ENCODE measurements at places on chromosomes 7 and 10.

DNA sequence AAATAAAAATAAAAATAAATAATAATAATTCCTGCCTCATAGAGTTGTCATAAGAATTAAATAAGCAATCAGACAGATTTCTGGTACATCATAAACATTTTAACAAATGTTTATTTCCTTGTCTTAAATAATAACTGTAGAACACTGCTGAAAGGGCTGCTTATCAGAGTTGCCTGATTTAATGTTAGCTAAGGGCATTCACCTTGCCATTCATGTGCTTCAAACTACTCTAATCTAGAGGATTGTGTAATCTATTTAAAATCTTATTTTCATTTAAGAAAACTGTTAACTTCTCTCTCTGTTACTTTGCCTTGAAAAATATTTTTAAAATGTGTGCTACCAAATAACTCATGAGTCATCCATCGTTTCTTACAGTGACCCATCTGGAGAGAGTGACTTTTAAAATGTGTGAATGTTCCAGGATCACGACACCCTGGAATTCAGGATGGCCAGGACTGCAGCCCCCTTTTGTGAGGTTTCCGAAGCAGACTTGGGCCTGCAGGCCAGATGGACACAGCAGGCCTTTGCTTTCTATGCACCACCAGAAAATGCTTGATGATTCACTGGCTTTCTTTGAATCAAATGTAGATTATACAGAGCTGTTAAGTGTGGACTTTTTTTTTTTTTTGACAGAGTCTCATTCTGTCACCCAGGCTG, 109.1 kb upstream of the TNS3 start:
- DNase-seq: no peak

- peak; percentile 46 for DNase-seq
These were observed 164.1 kb upstream of the HPS1 start for GRCh38 chr10:98610836-98611235.

DNA sequence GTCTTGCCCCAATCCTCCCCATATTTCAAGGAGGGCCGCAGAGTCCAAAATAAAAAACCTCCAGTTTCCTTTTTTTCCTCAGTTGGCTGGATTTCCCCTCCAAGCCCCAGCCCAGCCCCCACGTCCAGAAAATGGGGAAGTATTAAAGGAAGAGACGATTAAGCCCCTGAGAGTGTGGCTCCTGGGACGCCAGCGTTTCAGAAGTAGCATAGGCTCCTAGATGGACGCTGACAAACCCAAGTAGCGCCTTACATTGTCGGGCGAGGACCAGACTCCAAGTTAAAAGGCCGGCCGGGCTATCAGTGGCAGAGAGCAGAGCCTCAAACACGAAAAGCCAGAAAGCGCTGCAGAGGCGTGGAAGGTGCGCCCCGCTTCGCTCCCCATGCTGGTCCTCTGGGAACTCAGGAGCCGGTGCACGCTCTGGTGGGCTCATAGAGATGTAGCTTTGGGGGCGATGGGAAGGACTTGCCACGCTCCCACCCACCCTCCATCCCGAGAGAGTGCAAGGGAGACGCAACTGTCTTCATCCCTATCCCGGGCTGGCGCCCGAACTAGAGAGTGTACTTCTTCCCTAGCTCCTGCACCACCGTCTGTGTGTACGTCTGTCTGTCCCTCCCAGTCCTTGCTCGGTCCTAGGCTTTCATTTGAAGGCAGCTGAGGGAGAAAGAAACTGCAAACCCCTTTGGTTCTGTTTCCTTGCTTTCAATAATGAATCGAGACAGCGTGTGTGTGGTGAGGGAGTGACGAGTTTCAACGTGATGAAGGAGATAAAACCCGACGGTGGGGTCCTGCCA, 6.3 kb upstream of the EMX2 start:
- no peak for DNase-seq

GRCh38 chr10:72248468-72249151, 25.1 kb upstream of the DDIT4 start:
- DNase-seq: peak; percentile 89

DNA sequence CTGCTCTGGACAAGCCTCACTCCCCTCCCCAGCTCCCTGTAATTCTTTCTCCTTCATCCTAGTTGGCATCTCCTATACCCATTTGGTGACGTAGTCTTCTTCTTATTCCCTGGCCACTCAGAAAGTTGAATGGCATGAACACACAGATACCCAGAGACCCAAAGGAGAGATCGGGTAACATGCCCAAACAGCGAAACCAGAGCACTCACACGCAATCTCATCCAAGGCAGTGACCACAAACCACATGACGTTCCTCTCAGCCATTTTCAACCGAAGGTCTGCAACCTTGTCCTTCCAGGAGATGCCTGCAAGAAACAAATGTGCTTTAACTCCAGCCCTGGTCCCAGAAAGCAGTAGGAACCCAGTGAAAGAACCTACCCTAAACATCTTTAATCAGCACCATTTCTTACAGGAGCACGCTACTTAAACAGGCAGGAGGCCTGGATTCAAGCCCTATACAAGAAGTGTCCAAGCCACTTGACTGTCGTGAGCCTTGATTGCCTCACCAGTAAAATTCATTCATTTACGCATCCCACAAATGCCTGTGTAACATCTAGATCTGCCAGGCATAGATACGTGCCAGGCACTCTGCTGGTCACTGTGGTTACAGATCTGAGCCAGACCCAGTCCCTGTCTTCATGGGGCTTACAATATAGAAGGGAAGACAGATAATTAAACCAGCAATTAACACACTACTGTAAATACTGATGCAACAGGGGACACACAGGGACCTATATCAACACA, 37.1 kb downstream of the XPNPEP1 start:
- DNase-seq: no peak

- DNase-seq: no peak
These were observed 48.3 kb downstream of the MICALL2 start for GRCh38 chr7:1410992-1411391.

DNA sequence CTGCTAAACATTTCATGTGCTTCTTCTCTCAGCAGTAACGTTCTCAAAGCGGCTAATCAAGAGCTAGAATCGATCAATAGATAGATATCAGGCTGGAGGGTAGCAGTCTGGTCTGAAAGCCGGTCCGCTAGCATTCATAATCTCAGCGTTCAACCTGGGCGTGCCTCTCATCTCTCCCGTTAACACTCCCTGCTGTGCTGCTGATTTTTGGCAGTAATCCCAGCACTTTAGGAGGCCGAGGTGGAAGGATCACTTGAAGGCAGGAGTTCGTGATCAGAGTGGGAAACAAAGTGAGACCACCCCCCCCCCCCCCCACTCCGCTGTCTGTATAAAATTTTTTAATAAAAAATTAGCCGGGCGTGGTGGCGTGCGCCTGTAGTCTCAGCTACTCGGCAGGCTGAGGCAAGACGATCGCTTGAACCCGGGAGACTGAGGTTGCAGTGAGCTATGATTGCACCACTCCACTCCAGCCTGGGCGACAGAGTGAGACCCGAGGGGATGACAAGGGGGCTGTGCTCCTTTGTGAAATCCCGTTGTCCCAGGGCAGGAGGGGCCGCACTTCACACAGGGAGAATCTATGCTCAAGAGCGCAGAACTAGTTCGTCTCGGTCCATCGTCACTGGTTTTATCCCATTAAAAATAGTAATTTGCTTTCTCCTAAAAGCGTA, 624 bp upstream of the CEP55 start:
- DNase-seq: peak; percentile 55

DNA sequence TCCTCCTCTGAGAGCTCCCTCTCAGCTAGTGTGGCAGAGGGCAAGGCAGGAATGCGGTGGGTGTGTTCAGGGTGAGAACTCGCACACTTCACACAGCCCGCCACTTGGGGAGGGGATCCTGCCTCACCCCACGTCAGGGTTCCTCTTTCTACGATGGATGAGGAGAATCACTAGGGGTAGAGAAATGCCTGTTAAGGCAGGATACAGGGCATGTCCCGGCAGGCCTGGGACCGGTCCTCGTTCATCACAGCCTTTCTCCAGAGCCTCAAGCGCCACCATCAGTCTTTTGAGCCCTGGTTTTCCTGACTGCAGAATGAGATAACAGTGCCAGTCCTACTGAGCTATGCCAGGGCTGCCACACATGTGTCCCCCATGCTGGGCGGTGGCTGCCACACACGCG, 546.7 kb upstream of the ADARB2 start:
- DNase-seq: no peak

DNA sequence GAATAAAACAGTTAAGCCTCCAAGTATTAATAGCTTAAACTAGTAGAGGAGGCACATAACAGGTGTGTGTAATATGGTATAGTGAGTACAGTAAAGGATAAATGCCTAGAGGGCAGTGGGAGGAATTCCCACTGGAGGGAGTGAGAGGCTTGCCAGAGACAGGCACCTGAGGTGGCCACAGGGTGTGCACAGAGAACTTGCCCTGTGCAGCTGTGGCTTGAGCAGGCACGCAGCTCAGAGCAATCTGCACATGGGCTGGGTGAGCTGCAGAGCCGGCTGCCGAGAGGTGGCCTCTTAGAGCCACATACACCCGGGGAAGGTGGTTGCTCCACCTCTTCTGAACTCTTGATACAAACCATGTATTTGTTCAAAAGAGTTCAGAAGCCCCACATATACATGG, 237.1 kb downstream of the COBL start:
- no peak for DNase-seq

DNA sequence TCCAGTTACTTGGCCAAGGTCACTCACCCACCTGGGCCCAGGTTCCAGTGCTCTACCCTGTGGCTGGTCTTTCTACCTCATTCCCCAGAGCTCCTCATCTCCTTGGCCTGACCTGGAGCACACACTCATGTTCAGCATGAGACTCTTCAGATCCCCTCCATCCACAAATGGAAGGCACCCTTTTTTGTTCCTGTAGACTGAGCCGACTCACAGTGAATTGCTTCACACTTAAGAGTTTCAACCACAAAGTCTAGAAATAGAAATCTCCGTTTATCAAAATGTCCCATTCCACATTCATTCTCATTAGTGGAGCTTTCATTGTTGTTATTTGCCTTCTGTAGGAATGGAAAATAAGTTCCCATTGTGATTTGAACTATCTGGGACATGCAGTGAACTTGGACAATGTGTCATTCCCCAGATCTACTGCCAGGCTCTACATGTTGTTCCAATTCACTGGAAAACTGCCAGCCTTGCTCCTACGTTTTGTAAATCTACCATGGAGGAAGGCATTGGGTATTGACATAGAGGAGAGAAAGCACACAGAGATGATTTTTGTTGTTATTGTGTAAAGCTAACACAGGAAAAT, 125.3 kb upstream of the CELF2 start:
- no peak for DNase-seq

DNA sequence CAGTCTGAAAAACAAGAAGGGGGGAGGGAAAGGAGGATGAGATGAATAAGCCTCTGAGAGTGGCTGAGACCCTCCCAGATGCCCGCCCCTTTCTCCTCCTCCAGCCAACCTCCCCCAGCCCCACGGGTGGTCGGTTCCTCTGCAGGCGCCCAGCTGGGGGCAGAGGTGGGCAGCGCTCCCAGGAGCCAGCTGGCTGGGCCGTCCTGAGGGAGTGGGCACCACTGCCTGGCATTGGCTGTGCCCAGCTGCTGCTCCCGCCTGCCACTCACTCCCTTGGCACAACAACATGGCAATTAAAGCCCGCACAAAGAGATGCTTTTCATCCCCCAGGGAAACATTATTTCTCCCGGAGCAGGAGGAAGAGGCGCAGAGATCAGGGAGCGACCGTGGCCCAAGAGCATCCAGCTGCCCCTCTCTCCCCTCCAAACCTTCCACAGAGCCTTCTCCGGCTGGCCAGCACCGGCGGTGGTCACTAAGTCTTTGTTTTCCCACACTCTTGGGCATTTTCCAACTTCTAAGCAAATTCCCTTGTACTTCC, 107.2 kb downstream of the SPDYE5 start:
- DNase-seq: no peak

DNA sequence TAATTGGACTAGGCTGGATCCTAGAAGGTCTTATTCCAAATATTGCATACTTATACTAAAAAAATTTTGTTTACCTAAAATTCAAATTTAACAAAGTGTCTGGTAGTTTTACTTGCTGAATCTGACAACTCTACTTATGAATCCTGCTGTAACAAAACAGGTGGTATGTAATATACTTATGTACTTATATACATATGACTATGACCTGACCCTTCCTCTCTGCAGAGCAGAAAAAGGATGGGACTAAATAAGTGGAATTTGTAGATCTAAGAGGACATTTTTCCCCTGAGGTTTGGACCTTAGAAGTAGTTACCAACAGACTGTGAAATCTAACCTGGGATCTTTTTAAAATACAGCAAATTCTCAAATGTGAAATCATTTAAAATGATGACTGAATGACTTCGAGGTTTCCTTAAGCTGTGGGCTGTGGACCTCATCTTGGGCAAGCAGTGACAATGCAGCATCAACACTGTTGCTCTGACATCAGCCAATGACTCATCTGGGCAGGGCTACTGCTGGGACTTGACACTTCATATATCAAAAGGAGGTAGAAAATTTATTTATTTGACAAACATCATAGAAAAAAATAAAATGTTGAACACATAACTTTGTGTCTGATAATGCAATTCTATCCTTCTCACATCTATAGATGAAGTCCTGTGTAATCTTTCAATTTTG, 73.6 kb downstream of the RELN start:
- no peak for DNase-seq

DNA sequence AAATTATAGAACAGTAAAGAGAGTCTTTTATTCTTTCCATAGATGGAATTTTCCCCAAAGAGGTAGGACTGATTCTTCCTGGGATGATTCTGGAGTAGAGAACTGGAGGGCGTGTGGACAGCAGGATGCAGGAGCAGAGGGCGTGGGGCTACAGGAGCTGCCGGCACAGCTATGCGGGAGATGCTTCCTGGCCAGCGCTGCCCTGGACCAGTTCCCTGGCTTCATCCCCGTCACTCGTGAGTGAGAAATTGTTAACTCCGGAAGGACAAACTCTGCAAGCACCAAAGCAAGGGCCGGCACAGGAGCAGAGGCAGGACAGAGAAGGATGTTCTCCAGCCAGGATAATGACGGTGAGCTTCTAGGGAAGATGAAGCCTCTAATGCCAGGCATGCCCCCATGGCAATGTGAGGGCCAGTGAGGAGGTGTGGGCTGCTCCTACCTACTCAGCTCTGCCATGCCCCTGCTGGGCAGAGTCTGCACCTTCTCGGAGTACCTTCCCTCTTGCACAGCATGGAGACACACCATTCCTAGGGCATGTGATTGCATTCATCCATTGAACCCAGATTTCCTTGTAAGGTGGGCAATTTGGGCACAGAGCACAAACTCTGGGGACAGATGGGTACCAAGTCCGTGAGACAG, 760.9 kb upstream of the IGFBP3 start:
- peak; percentile 57 for DNase-seq

- DNase-seq: no peak
These were observed 148.0 kb downstream of the SNX10 start for GRCh38 chr7:26439521-26440232.

Data from Right ventricle myocardium superior (tissue), 1 donor.